ENCODE measurements at places on chromosomes 13 and 19.

DNA sequence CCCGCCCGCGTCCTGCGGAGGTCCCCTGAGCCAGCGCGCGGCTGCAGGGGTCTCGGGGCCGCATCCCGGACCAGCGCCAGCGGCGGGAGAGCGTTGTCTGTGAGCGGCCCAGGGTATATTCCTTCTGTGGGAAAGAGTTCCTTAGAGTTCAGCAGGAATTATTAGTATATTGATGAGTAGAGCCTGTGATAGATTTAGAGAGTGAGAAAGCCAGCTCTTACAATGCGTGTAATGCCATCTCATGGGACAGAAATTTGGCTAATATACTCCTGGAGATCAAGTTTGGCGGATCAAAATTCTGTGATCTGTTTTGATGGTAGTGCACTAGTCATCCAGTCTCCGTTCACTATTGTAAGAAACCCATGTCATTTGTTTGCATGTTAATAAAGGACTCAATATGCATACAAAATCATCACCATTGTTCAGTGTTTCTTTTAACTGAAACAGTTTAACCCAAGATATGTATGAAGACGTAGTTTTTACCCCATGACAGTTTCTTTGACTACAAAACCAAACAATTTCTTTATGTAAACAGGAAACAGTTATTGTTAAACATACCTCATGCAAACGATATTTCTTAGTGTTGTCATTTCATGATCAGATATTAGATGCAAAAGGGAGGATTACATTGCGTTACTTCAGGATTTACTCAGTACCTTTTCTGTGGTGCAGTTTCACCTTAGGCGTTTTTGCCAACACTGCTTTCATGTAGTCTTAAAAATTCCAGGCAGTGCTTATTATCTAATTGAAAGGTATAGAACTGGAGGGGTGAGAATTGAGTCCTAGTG, 9.9 kb downstream of the TNFRSF19 start:
- DNase-seq = no peak

- no peak for DNase-seq
Measured at GRCh38 chr13:89577301-89577700, 1770.2 kb upstream of the MIR17HG start.

- DNase-seq = no peak
Measured at GRCh38 chr13:40169476-40169875, 497.0 kb downstream of the FOXO1 start.

DNA sequence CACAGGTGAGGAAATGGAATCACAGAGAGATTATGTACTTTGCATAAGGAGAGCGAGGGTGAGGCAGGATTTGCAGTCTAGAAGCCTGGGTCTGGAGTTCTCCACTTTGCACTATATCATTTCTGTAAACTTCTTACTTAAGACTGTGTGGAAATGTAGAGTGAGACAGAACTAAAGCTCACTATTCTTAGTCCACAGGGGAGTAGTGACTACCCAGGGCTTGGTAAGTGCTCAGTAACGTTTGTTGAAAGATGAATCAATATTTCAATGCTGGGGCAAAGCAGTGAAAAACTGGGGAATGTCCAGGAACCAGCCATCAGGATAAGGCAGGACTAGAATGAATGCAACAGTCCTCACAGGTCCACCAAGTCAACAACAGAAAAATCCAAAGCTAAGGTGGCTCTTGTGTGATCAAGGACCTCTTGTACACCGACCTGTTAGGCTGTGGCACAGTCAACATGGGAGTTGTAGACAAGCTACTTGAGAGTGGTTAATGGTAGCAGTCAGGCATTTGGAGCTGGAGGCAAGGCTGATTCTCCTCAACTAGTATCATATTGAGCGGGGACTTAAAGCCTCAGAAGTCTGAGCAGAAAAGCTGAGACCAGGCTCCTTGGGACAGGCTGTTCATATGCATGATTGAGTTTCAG, 929 bp upstream of the TNFSF13B start:
- DNase-seq = no peak

GRCh38 chr13:109693213-109693612, 93.2 kb downstream of the IRS2 start:
- no peak for DNase-seq
